Cortex of kidney (tissue), 1 donor: ENCODE measurements at places on chromosomes 4 and X.

- DNase-seq = no peak
Observed at GRCh38 chr4:168390041-168390440, 71.5 kb upstream of the DDX60 start.

- DNase-seq = no peak
Observed at GRCh38 chr4:152232271-152232670, 303.6 kb downstream of the FBXW7 start.

GRCh38 chrX:45623266-45623665 lies 422.6 kb upstream of the DIPK2B start:
- DNase-seq = no peak

GRCh38 chr4:125985856-125986255 lies 671.1 kb downstream of the FAT4 start:
- DNase-seq = no peak

GRCh38 chr4:156111686-156112085 lies 158.0 kb upstream of the CTSO start:
- no peak for DNase-seq

DNA sequence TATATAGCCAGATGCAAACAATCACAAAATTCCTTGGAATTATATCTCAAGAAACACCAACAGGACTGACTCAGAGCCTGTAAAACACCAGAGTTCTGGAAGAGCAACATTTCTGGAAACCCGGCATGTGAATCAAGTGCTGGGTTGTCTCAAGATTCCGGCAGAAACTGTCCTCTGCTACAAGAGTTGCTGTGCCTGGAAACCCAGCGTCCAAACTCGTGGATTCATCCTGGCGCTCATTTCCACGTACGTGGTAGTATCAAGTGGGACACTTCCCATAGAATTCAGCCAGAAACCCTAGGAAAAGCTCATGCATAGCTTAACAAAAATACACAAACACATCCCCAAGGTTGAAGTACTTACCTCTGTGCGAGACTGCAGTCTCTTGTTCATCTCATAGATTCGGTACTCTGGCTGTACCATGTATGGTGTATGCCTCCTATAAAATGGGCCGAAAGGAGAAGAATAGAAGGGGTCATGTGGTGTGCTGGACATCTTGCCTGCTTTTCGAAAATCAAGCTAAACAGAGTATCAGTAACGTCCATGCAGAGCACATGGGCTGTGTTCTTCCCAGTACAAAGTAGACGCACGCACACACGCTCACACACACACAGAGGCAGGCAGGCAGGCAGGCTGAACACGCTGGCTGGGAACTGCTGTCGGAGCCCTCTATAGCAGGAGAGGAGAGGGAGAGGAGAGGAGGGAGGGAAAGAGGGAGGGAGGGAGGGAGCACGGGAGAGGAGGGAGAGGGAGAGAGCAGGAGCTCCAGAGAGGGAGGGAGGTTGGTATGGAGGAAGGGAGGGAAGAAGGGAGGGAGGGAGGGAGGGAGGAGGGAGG lies at the start of gene LDB2:
TSS of gene LDB2 (minus strand) at position 655 of the 837 bp plus-strand sequence.
- DNase-seq = no peak

GRCh38 chr4:150650751-150651150 lies 68.8 kb downstream of the MAB21L2 start:
- DNase-seq = no peak

GRCh38 chr4:2353222-2354107 lies 65.0 kb downstream of the ZFYVE28 start:
- no peak for DNase-seq

- DNase-seq = no peak
Observed at GRCh38 chr4:21952549-21952948, 4.0 kb upstream of the KCNIP4 start.

- DNase-seq = no peak
Observed at GRCh38 chr4:184861047-184861446, 35.3 kb upstream of the ACSL1 start.

GRCh38 chrX:129493643-129494042 lies 29.6 kb downstream of the SMARCA1 start:
- no peak for DNase-seq

DNA sequence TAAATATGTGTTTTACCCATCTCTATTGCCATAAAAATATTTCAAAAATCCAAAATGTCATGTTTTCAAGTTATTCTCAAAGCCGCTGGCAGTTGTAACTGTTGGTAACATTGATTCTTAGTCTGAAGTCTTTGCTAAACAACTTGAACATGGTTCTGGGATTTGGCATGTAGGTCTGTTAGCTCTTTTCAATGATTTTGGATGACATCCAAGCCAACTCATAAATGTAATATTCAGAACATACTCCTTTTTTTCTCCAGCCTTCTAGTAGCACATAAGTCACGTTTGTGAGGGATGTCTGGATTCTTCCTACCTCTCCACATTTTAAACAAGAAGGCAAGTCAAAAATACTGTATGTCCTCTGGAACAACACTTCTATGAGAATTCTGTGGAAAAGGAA lies 305.3 kb downstream of the PRR32 start:
- DNase-seq = no peak

GRCh38 chr4:104492183-104492771 lies 2.4 kb downstream of the CXXC4 start:
- DNase-seq = no peak

DNA sequence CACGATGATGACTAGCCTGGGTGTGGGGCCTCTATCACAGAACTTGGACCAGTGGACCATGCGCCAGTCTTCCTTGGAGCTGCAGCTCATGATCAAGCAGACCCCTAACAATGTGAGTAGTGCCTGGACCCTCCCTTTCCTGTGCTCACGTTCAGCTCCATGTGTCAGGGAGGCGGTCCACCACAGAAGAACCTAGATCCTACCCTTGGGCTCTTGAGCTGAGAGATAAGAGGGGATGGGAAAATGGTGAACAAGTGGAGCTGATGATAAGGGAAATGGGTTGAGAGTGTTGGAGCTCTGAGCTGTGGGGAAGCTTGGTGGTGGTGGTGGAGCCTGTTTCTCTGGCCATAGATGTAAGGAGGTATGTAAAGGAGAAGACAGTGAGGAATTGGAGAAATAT lies 13.1 kb downstream of the MED12 start:
- no peak for DNase-seq

DNA sequence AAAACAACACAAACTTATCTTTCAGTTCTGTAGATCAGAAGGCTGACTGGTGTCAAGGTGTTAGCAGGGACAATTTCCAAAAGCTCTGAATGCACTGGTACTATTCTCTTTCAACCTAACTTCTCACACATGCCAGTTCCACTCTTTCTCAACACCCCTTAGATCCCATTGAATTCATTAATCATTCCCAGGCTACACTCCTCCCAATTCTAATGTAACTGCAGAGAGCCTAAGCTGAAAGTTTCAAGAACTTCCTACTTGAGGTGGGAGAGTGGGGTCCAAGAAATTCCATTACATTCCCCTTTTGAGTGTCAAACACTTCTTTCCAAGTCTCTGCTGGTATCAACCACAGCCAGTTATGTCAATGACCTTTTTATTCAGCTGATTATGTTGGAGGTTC lies 142.0 kb downstream of the ADAMTS3 start:
- no peak for DNase-seq

DNA sequence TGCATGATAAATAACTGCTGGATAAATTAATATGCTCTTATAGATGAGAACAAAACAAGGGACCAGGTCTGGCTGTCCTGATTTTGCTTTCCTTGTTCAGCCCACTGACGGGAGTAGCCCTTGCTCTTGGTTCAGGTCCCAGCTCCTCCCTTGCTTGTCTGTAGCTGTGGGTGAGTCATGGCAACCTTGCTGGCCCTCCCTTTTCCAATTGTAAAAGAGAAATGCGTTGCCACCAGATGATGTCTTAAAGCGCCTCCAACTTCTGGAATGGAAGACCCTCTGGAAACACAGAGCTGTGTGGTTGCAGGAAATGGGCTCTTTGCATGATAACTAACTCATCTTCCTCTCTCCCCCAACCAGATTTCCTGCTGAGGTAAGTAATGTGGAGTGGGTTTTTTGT lies 171.4 kb downstream of the AASDH start:
- no peak for DNase-seq

DNA sequence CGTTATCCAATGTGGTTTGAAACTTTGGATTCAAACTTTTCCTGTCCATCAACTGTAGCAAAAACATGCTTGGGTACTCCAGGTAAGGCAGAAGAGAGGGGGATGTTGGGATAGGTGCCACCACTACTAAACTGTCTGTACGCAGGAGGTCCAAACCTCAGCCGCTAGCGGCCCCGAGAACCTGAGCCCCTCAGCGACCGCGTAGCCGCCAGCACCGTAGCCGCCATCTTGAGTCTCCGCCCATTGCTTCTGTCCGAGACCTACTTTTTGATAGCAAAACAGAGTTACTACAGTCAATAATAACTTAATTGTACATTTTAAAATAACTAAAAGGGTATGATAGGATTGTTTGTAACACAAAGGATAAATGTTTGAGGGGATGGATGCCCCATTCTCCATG lies 119.9 kb upstream of the GRID2 start:
- DNase-seq = no peak

- no peak for DNase-seq
Observed at GRCh38 chr4:137775701-137776100, 243.4 kb upstream of the PCDH18 start.

DNA sequence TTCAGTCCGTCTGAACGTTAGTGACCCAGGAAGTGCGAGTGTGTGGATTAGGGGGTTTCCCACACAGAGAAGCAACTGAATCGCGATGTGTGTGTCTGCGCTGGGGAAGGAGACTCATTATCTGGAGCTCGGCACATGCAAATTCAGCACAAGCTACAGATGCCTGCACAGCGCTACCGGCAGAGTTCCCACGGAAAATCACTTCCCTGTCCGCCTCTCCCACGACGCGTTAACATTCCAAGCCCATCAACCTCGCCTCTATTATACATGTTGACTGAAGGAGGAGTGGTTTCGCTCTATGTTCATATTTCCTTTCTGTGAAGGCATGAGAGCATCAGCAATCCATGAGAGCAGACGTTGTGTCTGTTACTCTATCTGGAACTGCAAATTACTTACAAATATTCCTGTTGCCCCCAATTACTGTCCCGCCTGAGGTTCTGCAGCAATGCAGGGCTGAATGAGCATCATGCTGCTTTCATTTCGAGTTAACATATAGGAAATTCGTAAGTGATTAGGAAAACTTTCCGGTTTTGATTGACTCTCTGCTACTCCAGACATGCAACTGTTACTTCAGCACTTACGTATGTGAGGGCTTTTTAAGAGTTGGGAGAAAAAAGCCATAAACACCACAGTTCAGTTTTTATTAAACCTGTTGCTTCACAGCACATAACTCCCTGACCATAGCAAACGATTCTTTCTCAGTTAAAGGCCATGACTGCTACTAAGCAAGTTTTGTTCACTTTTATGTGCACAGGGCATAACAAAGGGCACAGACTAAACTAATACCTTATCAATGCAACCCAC lies 15.0 kb upstream of the MTNR1A start:
- DNase-seq = no peak

- DNase-seq = no peak
Observed at GRCh38 chr4:129094347-129094746, 1.0 kb upstream of the SCLT1 start.

GRCh38 chrX:37658343-37659030 lies 27.1 kb upstream of the XK start:
- DNase-seq = no peak

DNA sequence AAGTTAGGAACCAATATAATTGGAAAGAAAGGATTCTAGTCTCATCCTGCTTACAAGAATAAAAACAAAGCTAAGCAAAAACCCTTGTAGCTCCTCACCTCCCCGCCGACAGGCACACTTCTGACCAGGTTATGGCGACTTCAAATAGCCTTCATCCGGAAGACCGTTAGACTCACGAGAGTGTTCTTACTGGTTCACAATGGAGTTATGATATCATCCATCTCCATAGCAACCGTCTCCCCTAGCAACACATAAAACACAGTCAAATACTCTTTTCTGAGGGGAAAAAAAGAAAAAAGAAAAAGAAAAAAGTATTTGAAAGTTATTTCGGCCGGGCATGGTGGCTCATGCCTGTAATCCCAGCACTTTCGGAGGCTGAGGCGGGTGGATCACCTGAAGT lies at the start of gene IL13RA2:
TSS of gene IL13RA2 (minus strand) at position 162 of the 400 bp plus-strand sequence. CDS start 347 bp downstream, outside the sequence.
- DNase-seq = no peak

DNA sequence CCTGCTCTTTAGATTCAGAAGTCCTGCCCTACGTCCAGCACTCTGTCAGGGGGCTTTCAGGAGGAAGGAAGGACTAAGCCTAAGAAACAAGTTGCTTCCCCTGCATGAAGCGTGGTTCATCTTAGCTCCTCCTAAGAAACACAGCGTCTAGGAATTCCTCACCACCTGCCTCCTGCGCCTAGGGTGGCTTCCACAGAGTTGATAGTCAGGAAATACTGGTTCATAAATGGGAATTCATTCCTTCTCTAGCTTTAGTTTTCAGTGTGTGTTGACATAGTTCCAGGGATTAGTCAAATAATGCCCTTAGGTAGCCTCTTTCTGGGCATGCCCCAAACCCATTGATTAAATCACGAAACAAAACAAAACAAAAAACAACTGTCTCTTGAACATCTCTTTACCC lies 1.7 kb upstream of the MXRA5 start:
- DNase-seq = no peak

DNA sequence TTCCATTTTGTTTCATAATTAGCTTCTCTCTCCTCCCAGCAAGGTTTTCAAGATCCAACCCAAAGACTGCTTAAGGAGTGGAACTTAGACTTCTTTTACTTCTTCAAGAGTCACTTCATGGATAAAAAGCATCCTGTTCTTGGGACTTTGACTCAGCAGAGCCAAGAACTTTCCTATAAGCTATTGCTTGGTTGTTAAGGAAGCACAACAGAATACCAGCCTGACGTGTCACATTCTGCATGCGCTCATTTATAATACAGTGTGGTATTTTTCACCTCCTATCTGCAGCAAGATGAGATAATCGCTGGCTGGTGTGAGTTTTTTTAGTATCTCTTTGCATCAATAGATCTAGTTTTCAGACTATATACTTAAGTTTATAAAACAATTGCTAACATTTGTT lies 152.1 kb downstream of the PALLD start:
- DNase-seq = no peak

GRCh38 chr4:138789796-138790195 lies 225.8 kb upstream of the NOCT start:
- no peak for DNase-seq

GRCh38 chr4:40570348-40571077 lies 59.2 kb downstream of the RBM47 start:
- DNase-seq = no peak

- DNase-seq = no peak
Observed at GRCh38 chrX:29531336-29531735, 684.0 kb upstream of the MAGEB2 start.

- DNase-seq = no peak
Observed at GRCh38 chrX:18874560-18875255, 109.2 kb downstream of the PHKA2 start.

DNA sequence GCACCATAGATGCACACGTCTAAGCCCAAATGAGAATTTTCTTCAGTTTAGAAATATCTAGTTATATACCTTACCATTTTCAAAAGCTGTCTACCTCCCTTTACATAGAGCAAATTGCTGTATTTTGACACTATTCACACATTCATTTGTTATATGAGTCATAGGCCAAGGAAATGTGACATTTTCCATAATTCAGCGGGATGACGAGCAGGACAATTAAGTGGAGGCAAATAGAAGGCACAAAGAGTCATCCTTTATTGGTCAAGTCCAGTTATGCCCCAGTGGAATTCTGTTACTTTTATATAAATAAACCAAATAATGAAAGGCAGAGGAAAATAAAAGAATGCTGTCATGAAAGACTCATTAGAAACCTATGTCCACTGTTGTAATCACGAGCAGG lies 27.9 kb downstream of the FGF13 start:
- DNase-seq = no peak
